ENCODE measurements at places on chromosomes 5 and 9.

DNA sequence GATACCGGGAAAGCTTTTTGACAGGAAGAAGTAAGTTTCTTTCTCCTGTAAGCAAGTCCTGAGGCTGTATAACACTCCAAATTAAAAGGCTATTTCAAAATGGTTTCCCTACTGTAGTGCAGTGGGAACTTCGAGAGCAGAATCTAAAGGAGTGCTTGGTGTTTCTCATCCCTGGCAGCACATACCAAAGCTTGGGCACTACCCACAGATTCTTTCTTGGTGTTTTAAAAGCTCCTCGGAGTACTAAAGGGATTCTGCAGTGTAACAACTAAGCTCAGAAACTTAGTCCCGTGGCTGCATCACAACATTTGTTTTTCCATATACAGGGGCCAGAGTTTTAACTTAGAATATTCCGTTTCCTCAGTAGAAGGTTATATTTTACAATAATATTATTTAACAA is 5.6 kb upstream of the APC start:
- DNase-seq: no peak

DNA sequence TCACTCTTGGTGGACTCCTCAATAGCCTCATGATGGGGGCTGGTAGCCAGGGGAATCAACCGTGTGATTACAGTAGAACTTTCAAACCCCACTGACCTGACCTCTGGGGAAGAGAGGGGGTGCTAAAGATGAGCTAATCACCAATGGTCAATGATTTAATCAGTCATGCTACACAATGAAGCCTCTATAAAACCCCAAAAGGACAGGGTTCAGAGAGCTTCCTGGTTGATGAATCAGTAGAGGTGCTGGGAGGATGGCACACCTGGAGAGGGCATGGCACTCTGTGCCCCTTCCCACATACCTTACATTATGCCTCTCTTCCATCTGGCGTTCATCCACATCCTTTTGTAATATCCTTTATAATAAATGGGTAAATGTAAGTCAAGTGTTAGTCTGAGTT is 8.9 kb upstream of the SH3TC2 start:
- no peak for DNase-seq

DNA sequence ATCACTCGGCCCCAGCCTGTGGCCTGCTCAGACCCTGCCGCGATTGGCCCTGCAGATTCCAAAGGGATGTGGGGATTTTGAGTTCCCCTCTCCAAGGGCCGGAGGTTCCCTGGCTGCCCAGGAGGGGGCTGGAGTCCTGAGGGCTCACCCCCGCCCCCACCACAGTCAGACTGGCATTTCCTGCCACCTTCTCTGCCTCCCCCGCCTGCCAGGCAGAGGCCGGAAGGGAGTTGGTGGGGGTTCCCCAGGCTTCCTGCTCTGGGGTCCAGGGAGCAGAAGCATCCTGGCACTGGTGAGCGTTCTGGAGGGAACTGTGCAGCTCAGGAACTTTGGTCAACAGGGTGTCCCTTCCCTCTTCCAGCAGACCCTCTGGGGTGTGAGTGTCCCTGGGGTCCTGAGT is 70.6 kb downstream of the RXRA start:
- no peak for DNase-seq

GRCh38 chr5:5615569-5615968 is 193.1 kb downstream of the ICE1 start:
- DNase-seq: no peak

- peak; percentile 18 for DNase-seq
Measured at GRCh38 chr5:108681079-108681921, 66.4 kb upstream of the FER start.

- DNase-seq: no peak
Measured at GRCh38 chr5:150694612-150695011, 6.2 kb downstream of the RBM22 start.

Measured in GM12891 (cell line).